Stimulated activated CD4-positive, alpha-beta T cell treated with anti-CD3 and anti-CD28 coated beads, TNF-alpha, amount 100 ng/mL, for 1 hour (primary cell): ENCODE measurements at places on chromosomes 2 and 18.

DNA sequence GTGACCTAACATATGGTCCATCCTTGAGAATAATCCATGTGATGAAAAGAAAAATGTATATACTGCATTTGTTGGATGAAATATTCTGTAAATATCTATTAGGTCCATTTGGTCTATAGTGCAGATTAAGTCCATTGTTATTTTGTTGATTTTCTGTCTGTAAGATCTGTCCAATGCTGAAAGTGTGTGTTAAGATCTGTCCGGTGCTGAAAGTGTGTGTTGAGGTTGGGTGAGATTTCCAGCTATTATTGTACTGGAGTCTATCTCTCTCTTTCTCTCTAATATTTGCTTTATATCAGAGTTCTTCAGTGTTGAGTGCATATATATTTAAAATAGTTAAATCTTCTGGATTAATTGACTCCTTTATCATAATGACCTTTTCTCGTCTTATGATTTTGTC, 828.8 kb upstream of the CRIM1 start:
- DNase-seq = no peak

DNA sequence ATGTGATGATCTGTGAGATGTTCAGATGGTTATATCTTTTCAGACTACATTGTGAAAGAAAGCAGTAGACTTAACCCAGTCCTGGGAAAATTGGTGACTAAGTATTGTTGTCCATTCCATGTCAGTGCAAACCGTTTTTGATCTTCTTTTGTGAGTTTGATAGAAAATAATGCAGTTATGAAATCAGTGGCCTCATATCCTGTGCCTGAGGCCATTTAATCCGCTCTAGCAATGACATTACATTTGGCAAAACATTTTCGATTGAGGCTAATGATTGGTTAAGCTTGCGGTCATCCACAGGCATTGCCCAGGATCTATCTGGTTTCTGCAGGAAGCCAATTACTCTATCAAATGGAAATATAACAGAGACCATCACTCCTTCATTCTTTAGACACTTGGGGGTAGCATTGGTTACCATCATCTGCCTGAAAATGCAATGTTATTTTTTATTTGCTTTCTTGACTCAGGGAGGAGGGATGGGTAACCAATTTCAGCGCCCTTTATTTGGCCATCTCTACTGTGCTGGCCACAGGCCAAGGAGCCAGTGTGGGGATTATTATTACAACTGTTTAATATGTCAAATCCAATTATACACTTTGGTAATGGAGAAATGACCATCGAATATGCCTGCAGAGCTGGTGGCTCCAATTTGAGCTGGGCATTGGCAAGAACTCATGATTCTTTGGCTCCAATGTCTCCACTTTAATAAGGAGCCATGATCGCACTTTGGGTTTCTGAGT, 33.6 kb downstream of the TRIB2 start:
- no peak for DNase-seq

DNA sequence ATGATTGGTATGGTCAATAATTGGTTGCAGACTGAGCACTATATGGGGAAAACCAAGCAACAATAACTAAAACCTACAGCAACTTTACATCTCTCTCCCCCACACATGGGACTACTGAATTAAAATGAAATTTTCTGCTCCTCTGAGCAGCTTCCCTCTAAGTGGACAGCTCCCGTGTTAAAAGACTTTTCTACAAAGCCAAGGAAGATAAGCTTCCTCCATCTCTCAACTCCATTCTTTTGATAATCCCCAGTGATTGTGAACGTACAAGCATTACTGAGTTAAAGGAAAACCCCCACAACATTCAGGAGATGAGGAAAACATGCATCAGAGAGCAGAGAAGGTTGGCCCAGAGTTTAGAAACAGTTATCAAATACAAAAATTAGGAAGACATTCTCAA, 21.9 kb downstream of the CCBE1 start:
- no peak for DNase-seq

- DNase-seq = no peak
These were observed 417.4 kb upstream of the PIK3C3 start for GRCh38 chr18:41537666-41538065.

DNA sequence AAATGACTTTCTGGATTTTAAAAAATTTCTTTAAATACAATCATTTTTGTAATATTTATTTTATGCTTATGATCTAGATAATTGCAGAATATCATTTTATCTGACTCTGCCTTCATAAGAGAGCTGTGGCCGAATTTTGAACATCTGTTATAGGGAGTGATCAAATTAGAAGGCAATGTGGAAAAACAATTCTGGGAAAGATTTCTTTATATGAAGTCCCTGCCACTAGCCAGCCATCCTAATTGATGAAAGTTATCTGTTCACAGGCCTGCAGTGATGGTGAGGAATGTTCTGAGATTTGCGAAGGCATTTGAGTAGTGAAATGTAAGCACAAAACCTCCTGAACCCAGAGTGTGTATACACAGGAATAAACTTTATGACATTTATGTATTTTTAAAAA, 79.5 kb downstream of the ITGA4 start:
- no peak for DNase-seq

DNA sequence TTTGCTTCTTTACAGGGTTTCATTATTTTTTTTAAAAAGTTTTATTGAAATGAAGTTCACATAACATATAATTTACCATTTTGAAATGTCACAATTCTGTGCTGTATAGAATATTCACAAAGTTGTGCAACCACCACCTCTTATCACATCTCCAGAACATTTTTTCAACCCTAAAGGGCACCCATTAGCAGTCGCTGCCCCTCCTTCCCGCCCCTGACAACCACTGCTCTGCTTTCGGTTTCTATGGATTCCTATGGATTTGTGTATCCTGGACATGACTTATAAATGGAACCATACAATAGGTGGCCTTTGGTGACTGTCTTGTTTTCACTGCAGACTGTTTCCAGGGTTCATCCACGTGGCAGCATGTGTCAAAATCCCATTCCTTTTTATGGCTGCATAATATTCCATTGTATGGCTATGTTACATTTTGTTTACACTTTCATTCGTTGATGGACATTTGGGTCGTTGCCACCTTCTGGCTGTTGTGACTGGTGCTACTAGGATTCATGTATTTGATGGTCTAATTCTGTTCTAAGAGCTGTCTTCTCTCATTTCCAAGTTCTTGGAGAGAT, 52.6 kb downstream of the SH3BP4 start:
- DNase-seq = no peak

- no peak for DNase-seq
These were observed 490.1 kb upstream of the REG3G start for GRCh38 chr2:78535395-78535794.

DNA sequence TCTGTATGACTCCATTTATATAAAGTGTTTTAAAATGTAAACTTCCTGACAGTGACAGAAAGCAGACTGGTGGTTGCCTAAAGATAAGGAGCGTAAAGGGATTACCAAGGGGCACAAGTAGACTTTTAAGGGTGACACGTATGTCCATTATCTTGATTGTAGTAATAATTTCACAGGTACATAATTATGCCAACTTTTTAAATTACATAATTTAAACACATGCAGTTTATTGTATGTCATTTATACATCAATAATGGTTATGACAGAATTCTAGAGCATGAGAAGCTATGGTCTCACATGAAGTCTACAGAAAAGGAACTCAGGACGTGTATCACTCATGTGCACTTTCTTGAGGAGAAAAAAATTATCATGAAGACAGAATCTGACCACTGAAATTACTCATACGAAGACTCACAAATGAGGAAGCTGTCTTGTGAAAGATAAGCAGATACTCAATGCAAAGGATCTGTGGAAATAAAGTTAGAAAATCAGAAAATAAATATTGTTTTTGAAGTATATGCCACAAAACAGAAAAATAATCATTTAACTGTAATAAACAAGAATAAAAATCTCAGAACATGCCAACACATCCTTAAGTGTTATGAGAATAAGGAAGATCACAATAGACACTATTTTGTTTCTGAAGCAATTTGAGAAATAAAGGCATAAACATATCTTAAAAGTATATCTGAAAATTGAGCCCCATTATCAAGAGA, 84.4 kb downstream of the TMEM131 start:
- no peak for DNase-seq

GRCh38 chr2:6233993-6234392, 541.8 kb downstream of the SOX11 start:
- DNase-seq = no peak

- DNase-seq = no peak
These were observed at the start of gene SFTPB for GRCh38 chr2:85668009-85668856. TSS of gene SFTPB (minus strand) at chr2:85668199. CDS start at chr2:85668183, 16 bp downstream.

DNA sequence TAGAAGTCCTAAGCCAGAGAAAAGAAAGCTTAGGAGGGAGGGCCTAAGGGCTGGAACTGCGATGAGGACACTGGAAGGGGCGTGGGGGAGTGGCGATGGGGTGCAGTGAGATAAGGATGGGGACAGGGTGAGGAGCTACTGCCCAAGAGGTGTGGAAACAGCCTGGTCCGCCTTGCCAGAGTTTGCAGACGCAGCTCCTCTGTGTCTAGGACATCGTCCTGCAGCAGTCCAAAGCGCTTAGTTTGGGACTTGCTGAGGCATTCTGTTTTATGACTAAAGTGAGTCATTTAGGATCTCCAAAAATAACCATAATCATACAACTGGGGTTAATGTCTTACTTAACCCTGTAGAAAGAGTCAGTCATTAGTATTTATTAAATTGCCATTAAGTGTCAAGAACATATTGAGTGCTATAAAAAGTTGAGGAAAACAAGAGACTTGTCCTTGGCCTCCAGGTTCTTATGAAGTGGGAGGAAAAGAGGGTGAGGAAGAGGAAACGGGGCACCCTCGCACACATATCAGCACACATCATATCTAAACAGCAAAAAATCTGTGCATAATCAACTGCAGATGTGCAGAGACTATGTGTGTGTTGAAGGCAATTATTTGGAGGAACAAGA, 74.8 kb downstream of the CDK15 start:
- DNase-seq = no peak

DNA sequence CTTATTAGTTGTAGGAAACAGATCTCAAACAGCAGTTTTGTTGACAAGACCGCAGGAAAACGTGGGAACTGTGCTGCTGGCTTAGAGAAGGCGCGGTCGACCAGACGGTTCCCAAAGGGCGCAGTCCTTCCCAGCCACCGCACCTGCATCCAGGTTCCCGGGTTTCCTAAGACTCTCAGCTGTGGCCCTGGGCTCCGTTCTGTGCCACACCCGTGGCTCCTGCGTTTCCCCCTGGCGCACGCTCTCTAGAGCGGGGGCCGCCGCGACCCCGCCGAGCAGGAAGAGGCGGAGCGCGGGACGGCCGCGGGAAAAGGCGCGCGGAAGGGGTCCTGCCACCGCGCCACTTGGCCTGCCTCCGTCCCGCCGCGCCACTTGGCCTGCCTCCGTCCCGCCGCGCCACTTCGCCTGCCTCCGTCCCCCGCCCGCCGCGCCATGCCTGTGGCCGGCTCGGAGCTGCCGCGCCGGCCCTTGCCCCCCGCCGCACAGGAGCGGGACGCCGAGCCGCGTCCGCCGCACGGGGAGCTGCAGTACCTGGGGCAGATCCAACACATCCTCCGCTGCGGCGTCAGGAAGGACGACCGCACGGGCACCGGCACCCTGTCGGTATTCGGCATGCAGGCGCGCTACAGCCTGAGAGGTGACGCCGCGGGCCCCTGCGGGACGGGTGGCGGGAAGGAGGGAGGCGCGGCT, at the start of gene TYMS:
Gene TYMS (plus strand): TSS at position 343 of the 690 bp plus-strand sequence. CDS start 90 bp downstream, at position 433.
- DNase-seq = no peak

DNA sequence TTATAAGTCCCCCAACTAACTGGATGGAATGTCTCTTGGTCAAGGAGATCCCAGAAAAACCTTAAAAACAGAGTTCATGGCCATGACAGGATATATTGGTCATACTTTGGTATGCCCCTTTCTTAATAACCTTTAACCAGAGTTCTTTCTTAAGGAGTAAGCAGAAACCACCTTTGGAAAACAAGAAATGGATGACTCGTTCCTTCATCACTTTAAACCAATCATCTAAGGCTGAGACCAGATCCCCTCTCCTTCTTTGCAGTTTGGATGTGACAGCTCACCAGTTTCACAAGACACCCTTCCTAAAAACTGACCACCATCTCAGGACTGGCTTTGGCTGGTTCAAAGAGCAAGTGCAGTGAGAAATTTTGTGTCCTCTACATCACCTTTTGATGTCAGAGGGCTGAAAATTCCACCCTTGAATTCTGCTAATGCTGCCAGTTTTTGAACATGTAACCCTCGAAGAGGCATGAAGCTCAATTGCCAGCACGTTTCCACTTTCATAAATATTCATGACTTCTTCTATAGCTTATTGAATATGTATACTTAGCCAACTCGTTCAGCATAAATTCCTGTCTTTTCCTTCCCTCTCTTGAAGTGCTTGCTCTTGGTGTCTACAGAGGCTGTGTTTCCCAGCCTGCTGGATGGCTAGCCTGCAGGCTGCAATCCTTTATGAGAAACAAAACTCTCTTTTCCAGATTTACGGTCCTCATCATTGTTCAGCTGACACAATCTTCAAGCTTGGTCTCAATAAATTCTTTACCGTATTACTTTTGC, 1323.5 kb upstream of the TMEFF2 start:
- DNase-seq = no peak
